NCI-H1417 (cell line): ENCODE measurements at places on chromosomes 3 and 15.

GRCh38 chr3:29565236-29565635, 284.4 kb downstream of the RBMS3 start:
- DNase-seq = no peak

DNA sequence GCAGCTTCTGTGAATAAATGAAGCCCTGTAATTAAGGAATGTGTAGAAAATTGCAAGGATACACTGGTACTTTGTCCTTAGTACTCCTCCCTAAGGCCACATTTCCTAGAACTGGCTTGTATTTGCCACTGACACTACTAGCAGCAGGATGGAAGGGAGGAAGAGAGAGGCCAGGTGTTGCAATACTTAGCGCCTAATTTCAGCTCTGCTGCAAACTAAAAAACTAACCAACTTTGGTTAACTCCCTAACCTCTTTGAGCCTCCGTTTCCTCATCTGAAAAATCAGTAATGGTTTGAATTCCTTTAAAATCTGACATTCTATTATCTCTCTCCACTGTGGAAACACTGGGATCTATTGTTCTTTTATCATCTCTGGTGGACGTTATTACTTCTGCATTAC, 257.0 kb downstream of the SV2B start:
- no peak for DNase-seq

DNA sequence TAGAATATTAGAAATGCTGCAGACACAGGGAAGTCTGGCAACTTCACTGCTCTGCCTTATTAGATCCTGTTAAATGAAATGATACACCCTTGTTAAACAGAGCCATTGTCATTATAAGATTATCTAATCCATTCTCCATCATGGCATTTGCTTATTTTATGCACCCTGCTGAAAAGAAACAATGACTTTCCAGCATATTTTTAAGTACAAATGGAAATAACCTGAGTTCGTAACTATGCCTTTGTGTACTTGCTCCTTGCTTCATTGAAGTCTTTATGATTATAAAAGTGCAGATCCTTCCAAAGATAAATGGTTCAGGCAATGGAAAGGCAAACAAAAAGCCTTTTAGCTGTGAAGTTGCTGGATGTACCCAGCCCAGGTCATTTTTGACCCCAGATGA, 195.7 kb downstream of the AGBL1 start:
- DNase-seq = no peak

- no peak for DNase-seq
Observed at GRCh38 chr3:64837986-64838735, 150.4 kb upstream of the ADAMTS9 start.

- no peak for DNase-seq
Observed at GRCh38 chr15:89885611-89886010, 8.2 kb downstream of the AP3S2 start.

DNA sequence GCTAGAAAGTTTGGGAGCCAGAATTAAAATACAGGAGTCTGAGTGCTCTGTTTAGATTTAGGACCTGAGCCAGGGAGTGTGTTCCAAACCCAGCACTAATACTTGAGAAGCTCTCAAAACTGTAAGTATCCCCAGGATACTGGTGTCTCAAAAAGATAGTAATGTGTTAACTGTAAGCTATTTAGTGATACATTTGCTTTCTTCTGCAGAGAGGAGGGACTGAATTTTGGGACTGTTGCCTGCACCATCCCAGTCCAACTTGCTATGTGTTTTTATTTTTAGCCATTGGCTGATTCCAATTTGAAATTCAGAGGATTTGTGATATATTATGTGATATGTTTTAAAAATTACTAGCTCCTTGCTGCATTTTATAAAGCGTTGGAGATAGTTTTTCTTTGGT, 31.5 kb downstream of the UBE2E1 start:
- no peak for DNase-seq

GRCh38 chr3:13717222-13717895, 162.5 kb downstream of the WNT7A start:
- no peak for DNase-seq

- DNase-seq = no peak
Observed at GRCh38 chr3:175564363-175564762, 705.2 kb downstream of the NAALADL2 start.

- DNase-seq = no peak
Observed at GRCh38 chr15:65354835-65355172, 23.0 kb downstream of the IGDCC3 start.

GRCh38 chr15:57329582-57330367, 46.5 kb upstream of the CGNL1 start:
- no peak for DNase-seq

DNA sequence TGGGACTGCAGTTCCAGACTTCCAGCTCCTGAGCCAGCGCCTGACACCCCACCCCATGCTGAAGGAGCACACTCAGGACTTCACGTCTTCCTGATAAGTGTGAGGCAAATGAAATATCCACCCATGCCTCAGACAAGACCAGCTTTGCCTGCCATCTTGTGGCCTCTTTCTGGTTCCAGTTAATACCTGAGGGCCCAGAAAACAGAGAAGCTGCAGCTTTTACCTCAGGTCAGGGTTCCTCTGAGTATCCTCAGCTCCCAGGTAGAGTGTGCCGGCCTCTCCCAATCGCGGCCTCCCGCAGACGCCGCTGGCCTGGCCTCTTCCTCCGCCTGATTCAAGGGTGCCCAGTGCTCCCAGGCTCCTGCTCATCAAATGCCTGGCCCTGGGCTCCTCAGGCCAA, 5.1 kb upstream of the KLHL6 start:
- peak; percentile 14 for DNase-seq

DNA sequence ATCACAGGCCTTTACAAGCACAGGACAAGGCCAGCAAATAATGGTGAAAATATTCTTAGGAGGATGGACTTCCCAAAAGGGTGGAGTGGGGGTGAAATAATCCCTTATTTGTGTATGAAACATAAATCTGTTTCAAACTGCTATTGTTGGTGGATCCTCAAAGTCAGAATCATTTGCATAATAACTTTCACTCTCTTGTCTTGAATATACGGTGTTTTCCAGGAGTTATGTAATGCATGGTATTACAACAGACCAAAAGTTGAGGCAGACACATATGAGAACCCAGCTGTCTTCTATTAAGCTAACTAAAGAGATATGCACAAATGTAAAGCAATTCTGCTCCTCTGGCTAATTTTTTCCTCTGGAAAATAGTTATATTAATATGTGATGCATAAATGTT, 57.7 kb downstream of the PRTG start:
- DNase-seq = no peak

DNA sequence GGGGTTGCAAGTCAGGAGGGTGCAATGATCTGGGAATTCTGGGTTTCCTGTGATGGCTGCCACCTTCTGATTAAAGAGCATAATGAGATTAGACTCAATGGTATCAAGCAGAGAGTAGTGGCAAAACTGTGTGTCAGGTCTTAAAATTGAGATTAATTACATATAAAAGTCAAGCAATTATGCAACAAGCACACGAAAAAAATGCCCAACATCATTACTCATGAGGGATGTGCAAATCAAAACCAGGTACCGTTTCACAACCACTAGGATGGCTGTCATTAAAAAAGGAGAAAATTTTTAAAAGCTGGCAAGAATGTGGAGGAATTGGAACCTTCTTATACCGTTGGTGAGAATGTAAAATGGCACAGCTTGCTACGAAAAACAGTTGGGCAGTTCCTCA, 205.0 kb downstream of the OSBPL10 start:
- DNase-seq = no peak

- no peak for DNase-seq
Observed at GRCh38 chr15:51601801-51602200, 20.8 kb downstream of the DMXL2 start.

DNA sequence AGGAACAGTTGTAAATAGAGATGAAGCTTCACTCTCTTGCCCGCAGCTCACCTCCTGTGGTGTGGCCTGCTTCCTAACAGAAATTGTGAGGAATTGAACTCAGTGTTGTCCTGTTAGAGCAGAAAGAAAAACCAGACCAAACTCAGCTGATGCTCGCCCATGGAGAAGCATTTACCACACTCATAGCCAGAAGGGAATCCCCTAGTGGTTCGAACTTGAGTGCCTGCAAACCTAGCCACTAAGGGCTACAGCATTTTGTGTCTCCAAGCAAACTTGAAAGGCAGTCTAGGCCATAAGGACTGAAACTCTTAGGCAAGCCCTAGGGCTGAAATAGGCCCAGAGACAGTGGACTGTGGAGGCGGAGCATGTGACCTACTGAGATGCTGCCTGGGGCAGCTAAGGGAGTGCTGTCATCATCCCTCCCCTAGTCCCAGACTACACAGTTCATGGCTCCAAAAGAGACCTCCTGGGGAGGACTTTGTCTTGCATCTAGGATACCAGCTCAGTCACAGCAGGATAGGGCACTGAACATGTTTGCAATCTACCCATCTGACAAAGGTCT, 44.5 kb upstream of the MCTP2 start:
- peak; percentile 9 for DNase-seq

DNA sequence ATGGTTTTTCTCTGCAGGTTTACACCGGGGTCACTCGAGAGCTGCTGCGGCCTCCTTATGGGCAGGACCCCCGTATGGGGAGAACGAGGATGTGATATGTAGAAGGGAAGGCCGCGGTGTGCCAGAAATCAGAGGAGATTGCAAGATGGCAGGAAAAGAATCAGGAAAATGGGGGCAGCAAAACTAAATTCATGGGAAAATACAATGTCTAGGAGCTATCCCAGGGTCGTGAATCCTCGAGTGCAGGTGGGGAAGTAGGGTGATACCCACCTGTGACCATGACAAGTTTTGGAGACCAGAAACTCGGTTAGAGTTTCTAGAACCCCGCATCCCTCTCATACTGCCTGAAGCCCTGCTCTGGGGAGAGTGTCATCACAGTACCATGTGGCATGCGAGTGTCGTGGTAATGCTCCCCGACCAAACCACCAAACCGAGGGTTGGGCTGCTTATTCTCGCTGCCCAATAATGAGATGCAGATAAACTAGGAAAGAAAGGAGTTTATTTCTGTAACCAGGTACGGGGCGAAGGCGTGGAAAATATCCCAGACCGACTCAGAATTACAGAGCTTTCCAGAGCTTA, 781 bp downstream of the TRNT1 start:
- DNase-seq = no peak

DNA sequence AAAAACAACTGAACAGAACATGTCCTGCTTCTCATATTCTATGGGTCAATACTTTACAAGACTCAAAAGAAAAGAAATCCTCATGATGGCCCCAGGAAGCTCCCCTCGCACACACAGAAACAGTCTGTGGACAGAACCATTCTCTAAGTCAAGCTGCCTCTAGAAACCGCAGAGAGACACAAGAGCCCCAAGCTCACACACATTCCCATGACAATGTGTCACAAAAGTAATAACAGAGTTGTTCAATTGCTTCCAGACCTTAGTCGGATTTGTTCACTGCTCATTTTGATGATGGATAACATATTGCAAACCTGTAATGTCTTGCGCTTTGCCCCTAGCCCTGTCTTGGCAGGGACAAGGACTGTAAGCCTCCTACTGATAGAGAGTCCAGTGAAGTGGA, 60.9 kb downstream of the UMPS start:
- DNase-seq = no peak

DNA sequence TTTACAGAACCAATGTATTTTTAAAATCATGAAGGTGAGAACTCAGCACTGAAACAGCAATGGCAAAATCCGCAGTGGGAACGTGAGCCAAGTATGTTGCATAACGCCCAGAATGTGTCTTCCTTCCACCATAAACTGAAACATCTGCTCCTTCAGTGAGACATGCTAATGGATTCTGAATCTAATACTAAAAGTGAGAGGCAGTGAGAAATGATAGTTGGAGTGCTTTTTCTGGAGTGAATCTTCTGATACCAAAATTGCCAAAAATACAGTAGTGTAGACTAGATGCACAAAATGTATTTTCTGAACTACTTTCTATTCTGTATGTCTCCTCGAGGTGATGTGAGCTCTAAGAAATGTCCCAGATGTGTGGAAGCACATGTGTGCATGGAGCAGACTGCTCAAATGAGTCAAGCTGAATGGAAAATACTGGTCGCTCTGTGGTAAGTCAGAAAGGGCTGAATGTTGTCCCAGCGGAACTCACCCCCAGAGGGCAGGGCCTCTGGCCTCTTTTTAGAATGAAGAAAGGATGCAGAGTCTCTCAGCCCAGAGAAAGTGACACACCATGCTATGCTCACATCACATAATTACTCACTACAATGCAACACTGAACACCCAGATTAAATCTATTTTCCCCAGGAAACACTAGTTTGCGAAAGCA, 73.0 kb downstream of the ATP10A start:
- DNase-seq = no peak

DNA sequence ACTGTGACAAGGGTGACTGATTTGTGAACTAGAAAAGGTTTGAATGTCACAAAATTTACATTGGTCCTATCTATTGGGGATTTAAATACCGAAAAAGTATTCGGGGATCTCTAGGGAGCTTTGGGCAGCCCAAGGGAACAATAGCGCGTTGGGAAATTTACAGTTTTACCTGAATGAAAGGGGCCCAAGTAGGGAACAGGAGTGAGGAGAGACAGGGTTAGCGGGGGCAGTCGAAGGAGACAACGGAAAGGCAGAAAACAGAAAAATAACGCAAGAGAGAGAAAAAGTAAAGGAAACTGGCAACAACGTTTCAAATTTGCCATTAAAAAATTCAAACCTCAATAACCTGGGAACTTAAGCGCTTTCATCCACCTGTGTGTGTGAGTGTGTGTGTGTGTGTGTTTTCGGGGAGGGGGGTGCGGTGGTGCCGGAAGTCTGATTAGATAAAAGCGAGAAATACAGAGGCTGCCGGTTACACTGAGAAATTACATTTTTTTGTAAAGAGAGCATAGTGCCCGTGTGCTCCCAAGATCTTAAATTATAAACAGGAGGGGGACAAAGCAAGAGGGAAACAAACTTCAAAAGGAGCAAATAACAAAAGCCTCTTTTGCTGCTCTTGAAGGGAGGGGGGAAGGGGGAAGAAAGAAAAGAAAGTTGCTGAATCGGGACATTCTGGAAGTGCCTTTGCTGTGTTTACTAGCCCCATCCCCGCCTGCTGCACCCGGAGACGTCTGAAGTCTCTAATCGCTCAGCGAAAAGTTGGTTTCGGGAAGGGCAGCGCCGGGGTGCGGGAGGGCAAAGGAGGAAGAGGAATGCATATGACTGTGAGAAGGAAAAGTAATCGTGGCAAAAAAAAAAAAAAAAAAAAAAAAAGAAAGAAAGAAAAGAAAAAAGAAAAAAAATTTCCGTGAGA, 721 bp upstream of the ZIC1 start:
- no peak for DNase-seq

- no peak for DNase-seq
Observed at GRCh38 chr3:173135059-173135458, 6.0 kb downstream of the SPATA16 start.

DNA sequence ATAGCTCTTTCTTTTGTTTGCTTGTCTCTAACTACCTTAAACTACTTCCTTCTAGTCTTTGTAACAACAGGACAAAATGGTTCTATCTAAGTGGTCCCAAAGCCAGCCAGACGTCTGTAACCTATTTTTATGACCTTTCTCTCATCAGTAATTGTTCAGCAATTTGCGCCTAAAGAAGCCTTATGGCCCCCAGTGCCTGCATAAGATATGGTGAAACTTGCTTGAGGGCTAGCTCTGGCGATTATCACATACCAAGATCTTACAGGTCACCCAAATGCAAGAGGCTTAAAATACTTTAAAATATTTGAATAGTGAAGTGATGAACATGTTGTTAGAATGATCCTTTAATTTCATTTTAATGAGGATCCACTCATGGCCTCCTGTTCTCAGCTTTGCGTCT, 369.4 kb downstream of the SOX2 start:
- DNase-seq = no peak

GRCh38 chr3:151787626-151788025, 26.3 kb upstream of the AADAC start:
- DNase-seq = no peak

- DNase-seq = no peak
Observed at GRCh38 chr15:101686718-101687117, 34.5 kb upstream of the TM2D3 start.

GRCh38 chr3:27533718-27534573, 49.8 kb upstream of the SLC4A7 start:
- DNase-seq = peak; percentile 2

- no peak for DNase-seq
Observed at GRCh38 chr15:78035861-78036476, 41.5 kb downstream of the TBC1D2B start.
